ENCODE measurements at places on chromosomes 6 and 20.

DNA sequence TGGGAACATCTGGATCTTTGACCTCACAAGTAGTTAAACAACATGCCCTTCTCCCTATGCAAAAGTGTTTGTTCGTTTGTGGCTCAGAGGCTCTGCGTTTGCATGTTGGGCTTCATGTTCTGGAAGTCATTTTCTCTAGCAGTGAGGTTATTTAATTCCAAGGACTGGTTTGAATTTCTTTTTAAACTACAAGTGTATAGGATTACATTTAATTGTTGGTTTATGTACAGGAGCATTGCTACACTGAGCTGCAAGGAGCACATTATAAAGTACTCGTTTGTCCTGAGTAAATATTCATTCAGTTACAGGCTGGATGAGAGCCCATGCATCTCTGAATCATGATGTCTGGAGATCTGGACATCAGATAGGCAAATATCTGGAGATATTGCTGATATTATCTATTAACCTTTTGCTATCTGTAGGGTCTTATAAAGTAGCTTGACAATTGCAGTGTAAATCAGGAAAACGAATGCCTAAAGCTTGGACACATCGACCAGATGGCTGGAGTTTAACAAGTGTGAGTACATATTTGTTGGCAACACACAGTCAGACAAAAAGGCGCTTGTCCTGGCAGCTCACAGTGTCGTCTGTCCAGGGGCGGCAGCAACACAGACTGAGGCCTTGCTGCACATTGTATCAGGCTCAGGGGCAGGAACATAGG is 84.6 kb downstream of the PDE7B start:
- DNase-seq, result no peak

DNA sequence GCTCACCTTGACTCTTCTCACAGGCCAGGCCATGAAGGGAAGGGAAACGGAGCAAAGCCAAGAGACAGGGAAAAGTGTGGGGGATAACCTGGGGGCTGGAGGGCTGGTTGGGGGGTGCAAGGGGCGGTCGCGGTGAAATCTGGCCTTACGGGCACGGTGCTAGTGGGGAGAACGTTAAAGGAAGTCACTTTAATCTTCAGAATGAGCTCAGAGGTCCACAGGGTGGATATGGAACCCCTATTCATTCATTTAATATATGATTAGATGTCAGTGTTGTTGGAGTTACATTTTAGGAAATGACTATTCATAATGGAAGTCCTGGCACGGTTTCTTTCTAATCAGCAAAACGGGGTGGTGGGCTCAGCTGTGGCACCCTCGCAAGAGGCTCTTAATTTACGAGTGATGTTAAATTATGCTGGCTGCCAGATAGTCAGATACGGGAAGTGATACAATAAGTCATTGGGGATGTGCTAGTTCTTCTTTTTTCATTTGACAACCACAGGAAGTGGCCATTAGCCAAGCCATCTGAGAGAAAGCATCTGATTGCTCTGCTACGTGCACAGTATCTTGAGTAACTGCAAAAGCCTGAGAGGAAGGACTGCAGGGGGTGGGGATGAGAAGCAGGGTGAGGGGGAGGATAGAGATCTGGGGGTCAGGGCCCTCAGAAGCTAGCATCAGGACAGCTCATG is 253.0 kb downstream of the QKI start:
- DNase-seq, result no peak

DNA sequence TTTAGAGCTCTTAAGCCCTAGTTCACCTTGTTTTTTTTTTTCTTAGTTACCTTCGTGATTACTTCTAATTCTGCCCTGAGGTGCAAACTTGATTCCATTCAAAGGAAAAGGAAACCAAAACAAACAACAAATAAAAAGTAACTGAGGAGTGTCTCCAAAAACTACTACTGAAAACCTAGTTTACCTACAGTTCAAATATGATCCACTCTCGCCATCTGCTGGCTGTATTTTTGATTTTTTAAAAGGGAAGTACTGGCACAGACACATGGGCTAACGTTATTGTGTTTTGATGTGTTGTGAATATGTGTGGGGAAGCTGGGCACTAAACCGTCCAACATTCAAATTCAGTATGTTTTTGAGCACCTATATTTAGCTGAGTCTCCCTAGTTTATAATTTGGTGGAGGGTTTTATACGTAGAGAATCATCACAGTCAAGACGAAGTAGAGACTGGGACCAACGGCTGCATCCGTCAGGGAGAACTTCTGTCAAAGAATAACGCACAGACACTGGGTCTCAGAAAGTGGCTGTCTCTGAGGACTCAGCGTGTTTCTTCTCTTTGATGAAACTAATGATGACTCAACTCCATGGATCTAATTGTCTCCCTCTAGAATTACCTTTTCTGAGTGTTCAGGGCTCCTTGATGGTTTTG is 373.5 kb upstream of the BTBD3 start:
- DNase-seq, result peak; percentile 77

DNA sequence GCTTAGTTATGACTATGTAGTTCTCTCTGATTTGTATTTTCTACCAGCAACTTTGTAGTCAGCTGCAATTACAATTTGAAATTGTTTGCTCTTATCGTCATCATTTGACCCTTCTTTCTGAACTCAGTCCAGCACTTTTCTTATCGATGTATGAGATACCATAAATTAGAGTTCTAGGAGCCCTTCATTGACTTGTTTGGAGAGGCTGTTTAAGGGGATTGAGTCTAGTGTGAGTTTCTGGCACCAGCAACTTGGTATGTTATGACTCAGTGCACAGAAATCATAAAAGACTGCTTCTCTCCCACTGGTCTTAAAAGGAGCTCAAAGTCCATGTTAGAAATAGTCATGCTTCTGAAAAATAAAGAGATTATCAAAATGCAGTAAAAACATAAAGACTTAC is 190.3 kb downstream of the TENT5A start:
- DNase-seq, result peak; percentile 45

GRCh38 chr6:107124934-107125348 is 9.6 kb upstream of the BEND3 start:
- DNase-seq, result no peak

- no peak for DNase-seq
These were observed 311.4 kb downstream of the CDH26 start for GRCh38 chr20:60269573-60270162.

GRCh38 chr6:106637717-106638341 is 8.5 kb downstream of the QRSL1 start:
- DNase-seq, result no peak

DNA sequence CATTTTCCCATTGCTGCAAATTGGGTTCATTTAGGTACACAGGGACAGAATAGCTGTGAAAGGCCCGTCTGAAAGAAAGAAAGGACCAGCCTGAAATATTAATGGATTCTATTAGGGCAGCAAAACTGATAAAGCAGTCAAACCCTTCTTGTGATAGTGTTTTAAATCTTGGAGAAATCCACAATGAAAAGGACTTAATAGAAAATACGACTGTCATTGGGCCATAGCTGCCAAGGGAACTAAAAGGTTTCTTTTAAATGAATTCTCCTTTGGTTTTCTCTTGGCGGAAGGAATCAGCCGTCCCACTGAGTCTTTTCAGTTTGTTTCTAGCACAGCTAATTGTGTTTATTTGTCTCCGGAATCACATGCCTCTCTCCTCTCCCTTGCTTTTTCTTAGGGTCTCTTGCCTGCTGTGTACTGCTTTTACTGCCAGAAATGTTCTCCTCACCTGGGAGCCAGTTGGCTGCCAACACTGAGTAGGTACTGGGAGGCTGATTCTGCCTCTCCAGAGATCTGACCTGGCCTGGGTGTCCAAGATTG is 11.3 kb downstream of the PAQR8 start:
- no peak for DNase-seq

DNA sequence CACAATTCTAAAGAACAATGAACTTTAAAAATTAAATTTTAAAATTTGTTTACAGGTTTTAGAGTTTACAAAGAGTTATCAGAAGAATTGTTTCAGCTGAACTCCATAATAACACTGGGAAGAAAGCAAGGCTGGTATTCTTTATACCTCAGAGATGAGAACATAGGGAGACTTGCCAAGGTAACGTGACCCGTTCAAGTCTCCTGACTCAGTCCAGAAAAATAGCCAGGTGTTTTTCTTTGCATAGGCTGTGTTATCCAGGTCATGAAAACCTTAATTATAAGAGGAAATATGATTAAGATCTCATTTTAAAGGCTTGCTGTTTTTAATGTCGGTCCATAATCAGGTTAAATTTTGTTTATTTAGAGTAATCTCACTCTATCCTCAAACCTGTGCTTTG is 8.5 kb upstream of the C6orf141 start:
- DNase-seq, result peak; percentile 33

GRCh38 chr6:30769088-30769852 is 24.9 kb upstream of the IER3 start:
- DNase-seq, result peak; percentile 98

DNA sequence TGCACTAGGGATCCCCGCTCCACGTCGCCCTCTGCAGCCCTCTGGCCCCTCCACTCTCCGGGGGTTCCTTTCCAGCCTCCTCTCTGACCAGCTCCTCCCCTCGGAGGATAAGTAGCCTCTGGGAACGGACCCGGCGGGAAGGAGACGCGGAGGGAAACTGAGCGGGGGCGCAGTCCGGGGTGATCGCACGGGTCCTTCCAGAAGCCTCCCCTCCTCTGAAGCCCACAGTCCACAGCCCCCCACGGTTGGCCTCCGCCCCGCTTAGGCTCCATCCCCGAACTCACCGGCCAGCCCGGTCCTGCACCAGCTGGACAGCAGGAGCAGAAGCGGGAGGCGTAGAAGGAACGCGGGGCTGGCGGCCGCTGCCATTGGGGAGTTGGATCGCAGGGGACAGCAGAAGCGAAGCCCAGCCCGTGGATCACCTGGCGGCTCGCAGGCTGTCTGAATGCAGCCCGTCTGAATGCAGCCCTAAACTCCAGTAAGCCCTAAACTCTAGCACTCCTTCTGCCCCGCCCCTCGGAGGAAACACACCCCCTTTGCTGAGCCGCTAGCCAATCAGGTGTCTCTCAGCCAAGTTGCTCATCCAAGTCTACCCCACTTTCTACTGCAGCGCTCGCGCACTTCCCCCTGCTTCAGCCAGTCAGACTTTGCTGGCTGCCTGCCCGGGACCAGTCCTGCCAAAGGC is at the start of gene RAET1G:
Gene RAET1G (minus strand): TSS at position 480 of the 685 bp plus-strand sequence. CDS start 111 bp downstream, at position 369.
- DNase-seq, result peak; percentile 90

DNA sequence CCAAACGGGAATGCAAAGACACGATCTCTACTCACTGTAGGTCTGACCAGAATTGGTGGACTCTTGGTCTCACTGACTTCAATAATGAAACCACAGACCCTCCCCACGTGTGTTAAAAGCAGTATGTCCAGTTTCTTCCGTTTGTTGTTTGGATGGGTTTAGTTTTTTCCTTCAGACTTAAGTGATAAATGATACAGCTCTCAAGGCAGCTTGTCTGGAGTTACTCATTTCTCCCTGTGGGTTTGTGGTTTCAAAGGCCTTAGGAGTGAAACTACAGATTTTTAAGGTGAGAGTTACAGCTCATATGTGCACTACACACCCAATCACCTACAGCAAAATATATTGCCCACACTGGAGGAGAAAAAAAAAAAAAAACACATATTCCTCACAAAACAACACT is 86.7 kb upstream of the STMND1 start:
- no peak for DNase-seq

DNA sequence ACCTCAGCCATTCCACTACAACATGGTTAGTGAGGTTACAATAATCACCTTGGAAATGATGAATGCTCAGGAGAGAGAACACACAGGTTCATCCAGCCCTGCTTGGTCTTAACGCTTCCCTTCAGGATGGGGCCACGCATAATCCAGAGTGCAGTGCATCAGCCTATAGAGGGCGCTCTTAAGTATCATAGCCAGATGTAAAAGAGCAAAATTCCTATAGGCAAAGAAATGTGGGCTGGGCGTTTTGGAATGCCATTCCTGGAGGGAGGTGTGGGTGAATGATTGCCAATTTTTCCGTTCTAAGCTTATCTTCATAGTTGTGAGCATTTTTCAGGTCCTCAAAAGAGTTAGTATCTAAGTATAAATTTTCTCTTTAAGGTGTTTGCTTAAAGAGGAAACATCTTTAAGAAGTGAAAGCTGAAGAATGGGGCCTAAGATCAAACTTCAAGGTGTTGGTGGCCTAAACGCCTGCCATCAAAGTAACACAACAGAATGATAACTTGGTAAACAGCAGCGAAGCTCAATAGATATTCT is 1.8 kb downstream of the RIPOR2 start:
- DNase-seq, result no peak

- no peak for DNase-seq
These were observed 163.9 kb upstream of the ZNF217 start for GRCh38 chr20:53757472-53757913.

- DNase-seq, result no peak
These were observed 21.3 kb upstream of the TBX18 start for GRCh38 chr6:84785671-84786070.

GRCh38 chr6:92271091-92271490 is 1148.3 kb downstream of the EPHA7 start:
- DNase-seq, result peak; percentile 14

DNA sequence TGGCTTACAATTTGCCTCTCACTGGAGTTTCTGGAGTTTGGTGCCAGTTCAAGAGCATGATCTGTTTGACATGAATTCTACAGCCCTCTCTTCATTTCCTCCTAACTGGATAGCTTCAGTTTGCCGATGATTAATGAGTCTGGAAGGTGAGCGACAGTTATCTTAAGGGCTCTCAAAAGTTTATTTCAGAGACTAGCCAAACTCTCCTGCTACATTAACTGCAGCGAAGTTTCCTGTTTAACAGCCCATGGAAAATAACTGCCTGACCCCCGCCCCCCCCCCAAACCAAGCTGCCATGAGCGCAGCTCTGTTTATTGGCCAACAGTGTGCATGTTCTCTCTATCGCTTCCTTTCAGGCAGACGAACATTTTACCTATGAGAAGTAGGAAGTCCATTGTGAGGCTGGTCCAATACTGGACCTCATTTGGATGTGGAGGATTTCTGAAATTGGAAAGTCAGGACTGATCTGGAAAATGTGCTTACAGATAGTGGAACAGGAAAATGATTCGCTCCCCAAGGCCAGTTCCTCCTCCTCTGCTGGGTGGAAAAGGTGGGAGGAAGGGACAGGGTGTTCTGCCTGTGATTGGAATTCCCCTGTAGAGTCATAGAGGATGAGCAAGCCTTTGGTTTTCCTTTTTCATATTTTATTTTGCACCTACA is 522.2 kb upstream of the JAG1 start:
- peak; percentile 90 for DNase-seq

DNA sequence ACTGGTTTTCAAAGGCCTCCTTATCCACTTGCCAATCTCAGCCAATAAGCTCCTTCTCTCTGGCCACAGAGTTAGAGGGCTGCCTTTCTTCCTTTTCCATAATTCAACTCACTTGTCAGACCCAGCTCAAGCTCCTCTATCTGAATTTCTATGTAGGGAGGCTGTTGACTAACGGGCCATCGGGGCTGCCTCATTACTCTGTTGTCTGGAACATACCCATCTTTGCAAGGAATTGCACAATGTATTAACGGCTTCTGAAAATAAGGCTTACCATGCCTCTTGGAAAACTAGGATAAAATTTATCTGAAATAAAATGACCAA is 28.5 kb upstream of the KIF6 start:
- DNase-seq, result no peak
